ENCODE measurements at places on chromosomes 3 and 15.
A peak's percentile ranks its signal among the peaks of the same experiment; 100 is the strongest.

GRCh38 chr3:131349454-131349853 is 32.1 kb upstream of the NUDT16 start:
- DNase-seq: no peak

DNA sequence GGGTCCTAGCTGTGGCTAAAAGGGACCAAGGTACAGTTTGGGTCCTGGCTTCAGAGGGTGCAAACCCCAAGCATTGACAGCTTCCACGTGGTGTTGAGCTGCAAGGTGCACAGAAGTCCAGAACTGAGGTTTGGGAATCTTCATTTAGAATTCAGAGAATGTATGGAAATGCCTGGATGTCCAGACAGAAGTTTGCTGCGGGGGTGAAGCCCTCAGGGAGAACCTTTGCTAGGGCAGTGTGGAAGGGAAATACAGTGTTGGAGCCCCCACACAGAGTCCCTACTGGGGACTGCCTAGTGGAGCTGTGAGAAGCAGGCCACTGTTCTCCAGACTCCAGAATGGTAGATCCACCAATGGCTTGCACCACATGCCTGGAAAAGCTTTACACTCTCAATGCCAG is 17.9 kb downstream of the RNF13 start:
- DNase-seq: no peak

DNA sequence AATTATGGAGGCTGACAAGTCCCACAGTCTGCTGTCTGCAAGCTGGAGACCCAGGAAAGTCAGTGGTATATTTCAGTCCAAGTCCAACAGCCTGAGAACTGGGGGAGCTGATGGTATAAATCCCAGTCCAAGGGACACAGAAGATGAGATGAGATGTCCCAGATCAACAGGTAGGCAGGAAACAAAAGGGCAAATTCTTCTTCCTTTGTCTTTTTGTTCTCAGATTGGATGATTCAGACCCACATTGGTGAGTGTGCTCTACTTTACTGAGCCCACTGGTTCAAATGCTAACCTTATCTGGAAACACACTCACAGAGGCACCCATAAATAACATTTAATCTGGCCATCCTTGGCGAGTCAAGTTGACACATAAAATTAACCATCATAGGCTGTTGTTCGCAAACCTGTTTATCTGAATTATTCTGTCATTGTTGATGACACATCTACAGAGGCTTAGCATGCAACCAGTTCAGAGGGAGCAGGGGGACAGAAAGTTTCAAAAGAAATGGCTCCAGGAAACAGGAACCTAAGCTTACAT is 62.7 kb upstream of the ITGA11 start:
- DNase-seq: no peak

GRCh38 chr3:8457039-8457438 is 44.6 kb upstream of the LMCD1 start:
- peak; percentile 58 for DNase-seq

DNA sequence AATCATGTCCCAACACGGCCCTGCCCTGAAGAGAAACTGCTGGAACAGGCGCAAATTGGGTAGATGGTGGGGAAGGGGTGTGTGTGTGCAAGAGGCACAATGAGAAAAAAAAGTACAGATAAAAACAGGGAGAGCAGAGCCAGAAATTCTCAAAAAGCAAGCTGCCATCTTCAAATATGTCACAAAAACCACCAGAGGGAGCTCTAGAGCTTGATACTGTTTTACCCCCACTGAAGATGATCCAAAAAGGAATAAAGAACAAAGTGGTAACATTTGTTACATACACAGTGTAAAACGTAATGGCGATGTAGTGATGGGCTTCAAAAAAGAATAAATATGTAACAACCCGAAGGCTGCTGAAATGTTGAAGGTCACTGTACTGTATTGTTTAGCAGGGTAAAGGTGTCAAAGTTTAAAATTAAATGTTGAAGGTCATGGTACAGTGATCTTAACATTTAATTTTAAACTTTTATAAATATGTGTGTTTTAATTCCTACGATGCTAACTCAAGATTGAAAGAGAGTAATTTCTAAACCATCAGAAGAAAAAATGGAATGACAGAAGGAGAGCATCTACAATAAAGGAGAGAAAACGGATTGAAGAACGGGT is 6.0 kb downstream of the SNRPA1 start:
- no peak for DNase-seq
